ENCODE measurements at places on chromosomes 6 and 20.

DNA sequence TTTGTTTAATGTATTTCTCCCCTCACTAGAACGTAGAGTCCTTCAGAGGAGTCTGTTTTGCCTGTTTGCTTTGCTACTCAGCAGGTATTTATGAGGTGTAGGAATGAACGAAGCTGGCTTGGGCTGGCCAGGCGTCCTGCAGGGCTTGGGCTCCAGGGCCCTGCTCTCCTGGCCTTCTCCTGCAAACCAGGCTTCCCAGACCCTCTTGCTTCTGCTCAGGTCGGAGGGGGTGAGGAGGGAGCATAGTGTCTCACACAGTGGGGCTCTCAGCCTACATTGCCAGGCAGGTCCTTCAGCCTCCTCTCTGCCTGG lies 24.6 kb upstream of the MLN start:
- DNase-seq = no peak

DNA sequence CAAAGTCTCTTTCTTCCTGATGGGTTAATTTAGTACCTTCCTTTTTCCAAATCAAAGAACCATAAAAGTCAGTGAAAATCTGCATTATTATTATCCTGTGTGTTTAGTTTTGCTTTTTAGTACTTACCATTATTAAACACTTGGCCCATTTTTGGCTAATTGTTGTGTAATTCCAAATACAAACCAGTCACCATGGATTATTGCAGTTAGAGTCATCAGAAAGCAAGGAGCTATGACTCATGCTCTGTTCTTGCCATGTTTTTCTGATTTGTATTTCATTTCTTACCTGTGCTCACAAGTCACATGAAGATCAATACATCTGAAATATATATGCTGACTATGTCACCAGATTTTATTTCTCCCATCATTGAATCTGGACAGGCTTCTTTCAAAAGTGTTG lies 31.3 kb downstream of the SLC22A3 start:
- DNase-seq = no peak

- no peak for DNase-seq
Observed at GRCh38 chr6:2737885-2738284, 12.8 kb downstream of the MYLK4 start.

DNA sequence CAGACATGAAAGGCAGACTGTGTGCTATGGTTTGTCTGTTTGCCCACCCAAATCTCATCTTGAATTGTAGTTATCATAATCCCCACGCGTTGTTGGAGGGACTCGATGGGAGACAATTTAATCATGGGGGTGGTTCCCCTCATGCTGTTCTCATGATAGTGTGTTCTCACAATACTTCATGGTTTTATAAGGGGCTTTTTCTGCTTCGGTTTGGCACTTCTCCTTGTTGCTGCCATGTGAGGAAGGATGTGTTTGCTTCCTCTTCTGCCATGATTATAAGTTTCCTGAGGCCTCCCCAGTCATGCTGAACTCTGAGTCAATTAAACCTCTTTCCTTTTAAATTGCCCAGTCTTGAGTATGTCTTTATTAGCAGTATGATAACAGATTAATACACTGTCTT lies 47.2 kb upstream of the MICB start:
- DNase-seq = no peak

DNA sequence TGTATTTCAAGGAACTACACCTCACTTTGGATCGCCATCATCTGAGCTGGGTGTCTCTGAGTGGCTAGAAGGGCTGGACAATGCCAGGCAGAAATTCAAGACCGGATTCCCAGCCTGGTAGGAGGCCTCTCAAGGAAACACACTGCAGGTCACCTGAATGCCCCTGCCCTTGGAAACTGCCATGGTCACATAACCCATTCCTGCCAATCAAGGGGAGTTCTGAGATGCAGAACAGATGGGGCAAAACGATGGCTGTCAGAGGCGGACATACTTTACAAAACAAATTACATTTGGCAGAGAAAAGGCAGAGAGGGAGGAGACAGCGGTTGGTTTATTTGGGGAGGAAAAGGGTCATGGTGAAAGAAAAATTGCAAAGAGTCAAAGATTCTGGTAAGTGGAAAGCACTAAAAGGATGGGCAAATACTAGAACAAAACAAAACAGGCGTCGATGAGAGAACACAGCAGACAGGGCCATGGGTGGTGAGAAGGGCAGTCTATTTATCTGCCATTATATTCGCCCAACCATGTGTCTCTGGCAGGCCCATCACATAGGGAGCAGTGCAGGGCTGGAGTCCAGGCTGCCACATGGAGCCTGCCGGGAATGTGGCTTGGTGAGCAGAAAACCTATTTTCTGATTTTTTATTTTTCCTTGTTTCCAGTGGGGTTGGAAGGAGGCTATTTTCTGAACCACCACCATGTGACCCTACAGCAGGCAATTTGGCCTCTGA lies 13.5 kb downstream of the BEND3 start:
- no peak for DNase-seq

DNA sequence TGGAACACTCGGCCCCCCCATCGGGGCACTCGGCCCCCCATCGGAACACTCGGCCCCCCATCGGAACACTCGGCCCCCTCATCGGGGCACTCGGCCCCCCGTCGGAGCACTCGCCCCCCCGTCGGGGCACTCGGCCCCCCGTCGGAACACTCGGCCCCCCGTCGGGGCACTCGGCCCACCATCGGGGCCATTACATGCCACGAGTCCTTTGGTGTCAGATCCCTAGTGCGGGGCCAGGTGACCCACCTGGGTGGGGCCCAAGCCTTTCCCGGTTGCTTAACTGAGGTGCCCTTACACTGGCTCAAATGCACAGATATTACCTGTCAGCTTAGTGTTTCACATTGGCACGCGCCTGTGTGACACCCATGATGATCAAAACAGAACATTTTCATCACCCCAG lies 95.9 kb downstream of the TAF4 start:
- DNase-seq = no peak

GRCh38 chr6:131641554-131641953 lies 4.5 kb downstream of the ENPP3 start:
- DNase-seq = no peak

DNA sequence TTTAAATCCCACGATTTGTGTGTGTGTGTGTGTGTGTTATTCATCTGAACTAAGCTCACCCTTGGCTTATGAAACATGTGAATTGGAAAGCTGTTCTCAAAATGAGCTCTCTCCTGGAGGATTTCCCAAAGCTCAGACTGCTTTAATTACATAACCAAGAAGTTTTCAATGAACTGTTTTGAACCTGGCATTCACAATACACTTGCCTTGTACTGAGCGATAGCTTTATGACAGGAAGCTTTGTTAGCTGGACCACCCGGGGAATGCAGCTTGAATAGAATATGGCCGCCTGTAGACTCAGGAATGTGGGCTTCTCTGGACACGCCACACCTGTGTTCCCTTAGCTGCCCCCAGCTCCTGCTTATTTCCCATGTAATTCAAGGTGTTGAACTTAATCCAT lies 71.4 kb upstream of the PREP start:
- no peak for DNase-seq

Measured in T-cell (primary cell).